ENCODE measurements at places on chromosomes 12 and 14.

DNA sequence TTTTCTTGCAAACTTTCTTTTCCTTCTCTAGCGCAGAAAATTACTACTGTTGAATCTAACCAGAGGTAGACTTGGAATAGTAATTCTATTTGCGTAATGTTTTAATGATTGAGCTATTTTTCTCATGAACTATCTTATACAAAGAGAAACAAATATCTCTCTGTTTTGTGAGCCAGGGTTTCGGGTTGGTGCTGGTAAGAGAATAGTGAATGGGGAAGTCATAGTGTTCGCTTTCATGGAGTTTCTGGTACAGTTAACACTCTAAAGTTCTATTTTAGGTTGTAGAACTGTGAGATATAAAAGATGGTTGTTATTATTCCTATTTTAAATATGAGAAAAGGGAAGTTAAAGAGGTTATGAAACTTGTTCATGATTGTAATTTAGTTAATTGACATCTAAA lies 6.6 kb downstream of the CLEC1B start:
- peak; percentile 53 for DNase-seq

- no peak for DNase-seq
Measured at GRCh38 chr12:14768823-14769405, 34.4 kb downstream of the WBP11 start.

- DNase-seq, result no peak
Measured at GRCh38 chr14:64841121-64841651, 38.5 kb downstream of the SPTB start.

- no peak for DNase-seq
Measured at GRCh38 chr12:93663006-93663728, 14.0 kb upstream of the CRADD start.

DNA sequence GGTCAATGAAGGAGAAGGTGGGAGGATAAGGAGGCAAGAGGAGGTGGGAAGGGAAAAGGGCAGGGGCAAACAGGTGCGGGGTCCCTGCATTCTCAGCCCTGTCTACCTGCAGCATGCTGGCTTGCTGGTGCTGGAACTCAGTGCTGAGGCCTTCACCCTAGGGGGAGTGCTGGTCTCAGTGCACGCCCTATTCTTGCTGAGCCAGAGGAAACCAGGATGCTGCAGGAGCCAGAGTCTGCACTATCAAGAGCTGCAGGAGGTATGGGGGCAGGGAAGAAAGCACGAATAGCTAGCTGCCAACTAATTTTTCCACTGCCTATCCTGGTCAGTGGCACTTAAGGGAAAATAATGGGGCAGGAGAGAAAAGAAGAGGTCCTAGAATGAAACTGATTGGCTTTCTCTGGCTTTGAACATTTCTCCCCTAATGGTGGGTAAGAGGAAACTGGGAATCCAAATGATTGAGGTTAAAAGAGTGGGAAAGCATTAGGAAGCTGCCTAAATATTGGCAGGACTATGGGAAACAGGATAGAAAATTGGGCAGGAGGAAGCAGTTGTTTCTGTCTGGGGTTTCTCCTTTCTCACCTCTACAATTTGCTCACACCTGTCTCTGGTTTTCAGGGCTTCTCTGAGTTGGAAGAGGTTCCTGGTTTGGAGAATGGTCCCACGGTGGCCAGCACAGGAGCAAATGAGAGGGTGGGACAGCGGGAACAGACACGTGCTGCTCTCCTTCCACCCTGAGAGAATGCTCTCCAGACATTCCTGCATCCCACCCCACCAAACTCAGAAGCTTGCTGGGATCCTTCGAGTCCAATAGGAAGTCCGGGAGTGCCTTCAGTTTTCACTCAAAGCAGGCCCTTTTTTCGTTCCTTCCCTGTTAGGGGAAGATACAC lies 1.9 kb downstream of the TMEM253 start:
- DNase-seq, result no peak

DNA sequence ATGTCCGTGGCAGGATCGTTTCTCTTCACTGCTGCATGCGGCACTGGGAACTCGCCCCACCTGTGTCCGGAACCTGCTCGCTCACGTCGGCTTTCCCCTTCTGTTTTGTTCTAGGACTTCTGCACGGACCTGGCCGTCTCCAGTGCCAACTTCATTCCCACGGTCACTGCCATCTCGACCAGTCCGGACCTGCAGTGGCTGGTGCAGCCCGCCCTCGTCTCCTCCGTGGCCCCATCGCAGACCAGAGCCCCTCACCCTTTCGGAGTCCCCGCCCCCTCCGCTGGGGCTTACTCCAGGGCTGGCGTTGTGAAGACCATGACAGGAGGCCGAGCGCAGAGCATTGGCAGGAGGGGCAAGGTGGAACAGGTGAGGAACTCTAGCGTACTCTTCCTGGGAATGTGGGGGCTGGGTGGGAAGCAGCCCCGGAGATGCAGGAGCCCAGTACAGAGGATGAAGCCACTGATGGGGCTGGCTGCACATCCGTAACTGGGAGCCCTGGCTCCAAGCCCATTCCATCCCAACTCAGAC lies 1.2 kb downstream of the FOS start:
- DNase-seq, result peak; percentile 38

- no peak for DNase-seq
Measured at GRCh38 chr12:29147731-29148595, 1.1 kb upstream of the FAR2 start.

Measured in globus pallidus (tissue), 1 donor.